ENCODE measurements at places on chromosomes 3 and 15.

GRCh38 chr3:107894998-107895397, 195.8 kb downstream of the CD47 start:
- DNase-seq: no peak

- no peak for DNase-seq
Observed at GRCh38 chr15:38193496-38193895, 59.1 kb upstream of the SPRED1 start.

DNA sequence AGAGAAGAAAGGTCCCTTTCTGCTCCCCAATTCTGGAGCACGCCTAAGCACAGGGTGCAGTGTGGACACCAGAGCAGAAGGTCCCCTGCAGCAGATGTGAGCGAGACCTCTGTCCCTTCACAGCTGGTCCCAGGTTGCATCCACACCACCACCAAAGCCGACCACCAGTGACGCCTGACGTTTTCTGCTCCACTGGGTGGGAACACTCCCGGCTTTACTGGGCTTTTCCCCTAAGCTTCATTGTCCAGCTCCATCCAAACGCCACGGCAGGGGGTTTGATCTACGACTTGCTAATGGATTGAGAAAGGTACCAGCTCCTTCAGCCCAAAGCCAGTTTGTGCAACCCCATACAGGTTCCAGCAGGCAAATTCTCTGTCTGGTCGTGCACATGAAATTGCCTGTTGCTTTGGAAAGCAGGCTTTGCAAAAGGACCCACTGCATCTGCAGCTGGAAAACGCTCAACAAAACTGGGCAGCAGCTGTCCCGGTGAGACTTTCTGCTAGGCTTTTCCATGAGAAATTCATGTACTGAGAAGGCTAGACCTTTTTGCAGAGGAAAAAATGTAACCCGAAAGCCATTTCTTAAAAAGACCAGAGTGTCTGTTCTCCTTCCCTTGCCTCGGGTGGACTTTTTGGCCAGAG, 31.1 kb downstream of the ADAMTS17 start:
- DNase-seq: no peak

GRCh38 chr3:54918516-54918915, 9.3 kb downstream of the LRTM1 start:
- DNase-seq: no peak

GRCh38 chr15:39597751-39598185, 16.9 kb downstream of the THBS1 start:
- no peak for DNase-seq

DNA sequence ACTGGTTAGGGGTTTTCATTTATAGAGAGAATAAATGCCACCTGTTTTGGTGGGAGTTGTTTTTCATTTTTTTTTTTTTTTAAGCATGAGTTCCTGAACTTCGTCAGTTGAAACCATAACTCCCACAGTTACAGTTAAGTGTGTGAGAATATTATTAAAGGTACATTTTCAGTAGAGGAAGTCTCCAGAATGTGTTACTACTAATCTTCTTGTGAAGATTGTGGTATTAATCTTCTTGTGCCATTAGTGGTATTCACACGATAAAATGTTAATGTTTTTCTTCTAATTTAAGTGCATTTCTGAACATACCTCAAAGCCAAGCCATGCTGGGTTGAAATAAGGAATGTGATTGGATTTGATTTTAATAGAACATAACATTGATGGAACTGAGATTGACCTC, 437.9 kb upstream of the GOLIM4 start:
- no peak for DNase-seq

DNA sequence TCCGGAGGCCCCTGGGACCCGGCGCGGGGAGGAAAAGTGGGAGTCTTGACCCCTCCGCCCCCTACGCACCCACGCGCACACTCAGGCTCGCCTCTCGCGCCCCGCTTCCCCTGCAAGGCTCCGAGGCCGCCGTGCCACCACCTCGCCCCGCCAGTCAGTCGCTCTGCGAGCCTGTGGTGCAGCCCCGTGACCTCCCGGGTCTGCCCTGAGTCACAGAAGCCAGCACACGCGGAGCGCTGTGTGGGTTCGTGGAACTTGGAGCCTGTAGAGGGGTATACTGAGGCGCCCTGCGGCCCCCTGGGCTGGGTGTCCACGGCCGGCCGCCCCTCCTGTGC, 380 bp upstream of the ALS2CL start:
- peak; percentile 62 for DNase-seq

GRCh38 chr3:14925729-14926591, 21.4 kb upstream of the NR2C2 start:
- DNase-seq: peak; percentile 14

GRCh38 chr15:87557881-87558280, 698.7 kb downstream of the NTRK3 start:
- DNase-seq: no peak

GRCh38 chr3:82416830-82417229, 655.4 kb upstream of the GBE1 start:
- no peak for DNase-seq

All from CD14-positive monocyte (primary cell).